CD4-positive, alpha-beta T cell treated with Interleukin-21 for 1 hour (primary cell): ENCODE measurements at places on chromosomes 6 and 20.

DNA sequence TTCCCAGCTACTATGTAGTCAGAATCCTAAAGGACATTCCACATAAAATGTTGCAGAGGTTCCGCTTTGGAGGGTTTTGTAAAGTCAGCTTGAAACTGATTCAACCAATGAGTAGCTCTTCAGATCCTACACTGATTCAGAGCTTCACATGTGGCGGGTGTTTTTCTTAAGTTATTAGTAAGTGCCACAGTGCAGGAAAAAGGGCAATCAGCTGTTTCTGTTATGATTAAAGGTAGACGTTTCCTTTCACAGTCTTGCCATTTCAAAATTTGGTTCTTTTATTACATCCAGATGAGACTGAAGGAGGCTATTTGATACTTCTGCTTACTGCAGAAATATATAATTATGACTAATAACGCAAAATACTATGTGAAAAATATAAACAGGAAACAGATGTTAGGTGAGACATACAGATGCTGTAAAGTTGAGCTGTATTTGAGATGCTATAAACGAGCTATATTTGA, 443.9 kb downstream of the CDKAL1 start:
- DNase-seq: no peak

DNA sequence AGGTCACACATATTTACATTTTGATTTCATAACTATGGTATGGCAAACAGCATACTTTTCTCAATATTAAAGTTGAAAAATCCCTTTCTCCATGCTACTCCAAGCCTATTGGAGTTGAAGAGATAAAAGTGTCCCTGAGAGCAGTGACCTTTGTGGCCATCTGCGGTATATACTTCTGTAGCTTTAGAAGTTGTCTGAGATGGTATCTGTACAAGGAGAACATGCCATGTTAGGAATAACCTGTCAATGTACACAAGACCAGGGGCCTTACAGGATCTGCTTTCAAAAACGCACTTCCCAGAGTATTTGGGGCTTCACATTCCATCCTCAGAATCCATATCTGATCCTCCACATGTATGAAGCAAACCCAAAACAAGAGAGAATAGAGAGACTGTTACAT, 226.7 kb downstream of the MEI4 start:
- no peak for DNase-seq

DNA sequence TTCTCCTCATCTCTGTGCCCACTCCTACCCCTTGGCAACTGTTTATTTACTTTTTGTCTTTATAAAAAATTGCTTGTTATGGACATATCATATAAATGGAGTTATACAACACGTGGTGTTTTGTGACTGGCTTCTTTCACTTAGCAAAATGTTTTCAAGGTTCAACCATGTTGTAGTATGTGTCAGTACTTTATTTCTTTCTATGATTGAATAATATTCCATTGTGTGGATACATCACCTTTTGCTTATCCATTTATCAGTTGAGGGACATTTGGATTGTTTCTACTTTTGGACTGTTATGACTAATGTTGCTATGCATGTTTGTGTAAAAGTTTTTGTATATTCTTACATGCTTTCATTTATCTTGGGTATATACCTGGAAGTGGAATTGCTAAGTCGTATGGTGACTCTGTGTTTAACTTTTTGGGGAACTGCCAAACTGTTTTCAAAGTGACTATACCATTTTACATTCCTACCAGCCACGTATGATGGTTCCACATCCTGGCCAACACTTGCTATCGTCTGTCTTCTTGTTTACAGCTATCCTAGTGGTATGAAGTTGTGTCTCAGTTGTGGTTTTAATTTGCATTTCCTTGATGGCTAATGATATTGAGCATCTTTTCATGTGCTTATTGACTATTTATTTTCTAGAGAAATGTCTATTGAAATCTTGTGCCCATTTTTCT, 84.4 kb downstream of the SLX4IP start:
- DNase-seq: peak; percentile 10

- DNase-seq: no peak
Observed at GRCh38 chr20:4776079-4776630, 54.4 kb downstream of the PRND start.

GRCh38 chr6:142350309-142350708, 48.5 kb downstream of the ADGRG6 start:
- no peak for DNase-seq

DNA sequence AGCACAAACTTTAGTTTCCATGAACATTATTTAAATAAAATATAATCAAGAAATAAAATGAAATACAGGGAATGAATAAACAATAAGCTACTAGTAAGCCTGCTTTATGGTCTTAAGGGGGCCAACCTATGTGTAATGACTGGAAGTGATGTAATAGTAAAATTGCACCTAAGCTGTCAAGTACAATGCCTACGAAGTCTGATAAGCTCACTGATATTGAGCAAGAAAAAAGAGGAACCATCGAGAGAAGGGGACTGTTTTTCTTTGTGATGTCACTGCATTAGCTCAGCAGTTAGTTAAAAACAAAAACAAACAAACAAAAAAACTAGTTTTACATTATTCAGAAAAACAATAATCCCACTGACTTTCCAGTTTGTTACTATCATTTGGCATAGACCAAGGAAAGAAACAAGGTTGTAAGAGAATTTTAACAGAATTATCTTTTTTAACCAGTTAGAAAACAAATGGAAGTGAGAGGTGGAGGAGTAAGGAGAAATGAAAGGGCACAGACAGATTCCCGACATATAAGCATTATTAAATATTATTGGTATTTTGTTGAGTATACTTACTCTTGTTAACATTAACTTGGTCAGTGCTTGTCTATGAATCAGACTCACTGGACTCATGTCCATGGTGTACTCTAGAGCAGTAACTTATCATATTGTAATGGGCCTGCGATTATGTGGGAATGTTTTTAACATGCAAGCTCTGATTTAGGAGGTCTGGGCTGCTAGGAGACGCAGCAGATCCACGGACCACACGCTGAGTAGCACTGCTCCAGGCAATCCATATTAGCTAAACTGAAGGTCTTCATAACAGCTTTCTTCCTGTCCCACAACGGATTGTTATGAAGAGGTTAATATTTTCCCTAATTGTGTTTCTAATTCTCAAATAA, 99.6 kb upstream of the HMGCLL1 start:
- no peak for DNase-seq

- no peak for DNase-seq
Observed at GRCh38 chr6:16540804-16541752, 220.2 kb downstream of the ATXN1 start.

DNA sequence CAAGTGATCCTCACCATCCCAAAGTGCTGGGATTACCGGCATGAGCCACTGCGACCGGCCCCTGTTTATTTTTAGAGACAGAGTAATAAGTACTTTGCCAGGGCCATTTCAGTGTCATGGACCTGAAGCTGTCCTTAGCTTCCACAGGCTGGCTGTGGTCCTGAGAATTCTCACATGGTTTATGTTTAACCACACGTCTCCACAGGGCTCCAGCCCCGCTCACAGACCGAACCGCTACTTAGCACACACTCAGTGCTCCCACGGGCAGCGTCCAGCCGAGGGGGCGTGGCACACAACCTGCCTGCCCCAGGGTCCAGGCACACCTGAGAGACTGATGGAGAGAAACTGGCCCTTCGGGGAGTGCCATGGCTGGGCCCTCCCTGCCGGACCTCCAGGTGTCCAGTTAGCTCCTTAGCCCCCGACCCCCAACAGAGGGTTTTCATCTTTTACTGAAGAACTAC, 11.7 kb downstream of the ACSS1 start:
- DNase-seq: no peak

GRCh38 chr6:99602520-99603420, 3.9 kb upstream of the PRDM13 start:
- DNase-seq: no peak

- no peak for DNase-seq
Observed at GRCh38 chr6:78222226-78222625, 569.4 kb downstream of the MEI4 start.

DNA sequence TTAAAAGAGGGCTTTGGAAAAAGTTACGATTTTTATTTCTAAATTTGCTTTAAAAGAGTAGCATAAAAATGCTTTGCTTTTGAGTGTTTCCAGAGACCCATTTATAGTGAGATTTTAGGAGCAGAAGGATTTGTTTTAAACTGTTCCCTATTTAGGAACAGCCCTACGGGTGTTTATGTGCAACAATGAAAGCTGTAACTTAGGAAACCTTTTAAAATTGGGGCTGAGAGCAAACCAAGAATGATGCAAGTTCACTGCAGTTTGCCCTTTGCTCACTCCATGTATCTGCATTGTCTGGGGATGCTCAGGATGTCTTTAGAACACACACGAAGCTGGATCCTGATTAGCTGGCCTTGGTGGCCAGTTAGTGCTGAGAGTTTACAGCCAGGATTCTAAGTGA, 40.9 kb downstream of the GHRH start:
- no peak for DNase-seq

- DNase-seq: no peak
Observed at GRCh38 chr6:9334979-9335378, 899.6 kb upstream of the SLC35B3 start.

DNA sequence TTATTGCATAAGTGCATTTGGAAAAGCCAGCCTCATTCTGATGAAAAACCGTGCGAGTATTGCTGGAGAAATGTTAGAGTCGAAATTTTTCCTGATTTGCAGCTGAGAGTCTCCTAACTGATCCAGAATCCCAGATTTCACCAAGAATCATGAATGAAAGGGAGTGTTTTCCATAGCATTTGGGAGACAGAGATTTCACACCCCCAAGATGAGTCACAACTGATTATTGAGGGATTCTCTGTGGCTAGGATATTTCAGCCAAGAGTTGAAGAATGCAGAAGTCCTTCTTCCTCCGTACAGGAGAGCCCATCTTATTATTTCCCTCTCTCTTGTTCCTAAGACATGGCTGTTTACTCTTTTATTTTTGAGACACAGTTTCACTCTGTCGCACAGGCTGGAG, 82.2 kb upstream of the SALL4 start:
- DNase-seq: no peak

DNA sequence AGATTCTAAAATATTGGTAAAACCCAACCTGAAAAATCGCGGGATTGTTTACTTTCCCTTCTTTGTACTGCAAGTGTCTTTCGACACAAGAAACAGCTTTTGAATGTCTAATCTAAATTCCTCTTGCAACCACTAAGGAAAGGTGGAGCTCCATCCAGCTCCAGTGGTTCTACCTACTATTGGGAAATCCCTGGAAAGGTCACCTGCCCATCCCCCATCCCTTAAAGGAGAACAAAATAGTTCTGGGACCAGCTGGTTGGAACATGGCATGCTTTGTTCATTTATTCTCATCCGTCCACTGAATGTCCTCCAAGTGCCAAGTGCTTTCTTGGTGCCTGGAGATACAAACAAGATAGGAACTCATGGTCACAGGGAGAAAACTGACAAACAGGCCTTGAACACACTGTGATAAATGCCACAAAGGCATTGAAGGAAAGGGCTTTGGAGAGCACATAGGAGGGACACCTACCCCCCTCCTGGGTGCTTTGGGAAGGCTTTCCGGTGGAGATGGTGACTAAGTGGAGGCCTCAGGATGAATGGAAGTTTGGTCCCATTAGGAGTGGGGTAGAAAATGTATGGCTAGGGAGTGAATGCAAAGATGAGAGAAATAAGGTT, 2.3 kb upstream of the CITED2 start:
- DNase-seq: no peak

GRCh38 chr6:89582669-89583325, 55.8 kb downstream of the LYRM2 start:
- DNase-seq: no peak

GRCh38 chr20:34495916-34496315, 20.3 kb upstream of the DYNLRB1 start:
- DNase-seq: no peak

DNA sequence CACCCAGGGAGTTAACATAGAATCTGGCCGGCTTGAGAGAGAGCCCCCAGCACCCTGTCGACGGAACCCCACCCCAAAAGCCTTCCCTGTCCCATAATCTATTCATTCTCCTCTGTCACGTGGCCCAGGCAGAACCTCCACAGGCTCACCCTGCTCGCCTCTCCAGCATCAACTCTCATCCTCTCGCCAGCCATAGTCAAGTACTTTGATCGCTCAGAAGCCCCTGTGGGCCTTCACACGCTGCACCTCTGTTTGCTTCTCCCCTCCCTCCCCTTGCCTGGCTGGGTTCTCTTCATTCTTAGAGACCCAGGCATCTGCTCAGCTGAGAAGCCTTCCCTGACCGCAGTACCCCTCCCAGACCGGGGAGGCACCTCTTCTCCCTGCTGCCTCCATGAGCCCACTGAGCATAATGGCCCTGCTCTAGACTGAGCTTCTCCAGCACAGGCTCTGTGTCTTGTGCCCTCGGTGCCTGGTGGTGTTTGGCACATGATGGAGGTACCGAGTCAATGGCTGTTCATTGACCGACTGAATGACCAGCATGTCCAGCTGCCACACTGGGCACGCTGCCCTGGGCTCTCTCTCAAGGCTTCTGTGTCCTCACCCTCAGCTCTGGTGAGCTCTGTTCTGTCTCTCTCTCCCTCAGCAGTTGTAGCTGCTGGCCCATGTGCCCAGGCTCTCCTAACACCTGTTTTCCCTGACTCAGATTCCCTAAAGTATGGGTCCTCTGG, 33.7 kb downstream of the PKIG start:
- DNase-seq: no peak

- no peak for DNase-seq
Observed at GRCh38 chr6:170435766-170436165, 117.3 kb downstream of the PSMB1 start.

DNA sequence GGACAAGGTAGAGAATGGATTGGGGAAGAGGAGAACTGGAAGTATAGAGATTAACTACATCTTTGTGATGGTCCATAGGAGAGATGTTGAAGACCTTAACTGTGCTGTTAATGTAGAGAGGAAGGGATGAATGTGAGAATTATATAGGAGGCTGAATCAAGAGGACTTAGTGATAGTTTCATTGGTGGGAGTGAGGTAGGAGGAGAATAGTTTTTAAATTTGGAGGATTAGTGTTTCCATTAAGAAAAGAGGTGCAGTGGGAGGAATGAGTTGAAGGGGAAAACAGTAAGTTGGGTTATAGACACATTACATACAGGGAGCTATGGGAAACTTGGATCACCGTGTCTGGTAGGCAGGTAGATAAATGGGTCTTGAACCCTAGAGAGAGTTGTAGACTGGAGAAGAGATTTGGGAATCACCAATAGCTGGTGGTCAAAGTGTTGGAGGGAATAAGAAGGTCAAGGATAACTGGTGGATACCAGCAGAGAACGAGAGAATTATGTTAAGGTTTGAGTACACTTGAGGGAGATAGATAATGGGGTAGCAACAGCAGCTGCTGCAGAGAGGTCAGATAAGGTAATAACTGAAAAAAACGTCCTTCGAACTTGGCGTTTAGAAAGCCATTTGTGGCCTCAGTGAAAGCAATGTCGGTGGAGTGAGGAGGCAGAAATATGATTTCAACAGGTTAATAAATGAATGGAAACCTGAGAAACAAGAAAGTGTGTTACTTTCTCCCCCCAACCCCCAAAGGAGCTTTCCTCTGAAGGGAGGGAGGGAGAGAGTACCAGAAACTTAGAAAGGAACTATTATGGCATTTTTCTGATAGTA, 3.1 kb downstream of the C6orf89 start:
- no peak for DNase-seq

GRCh38 chr6:106087548-106088325, 1.6 kb downstream of the PRDM1 start:
- DNase-seq: no peak

- peak; percentile 32 for DNase-seq
Observed at GRCh38 chr6:17086469-17086868, 15.4 kb upstream of the STMND1 start.
